ENCODE measurements at places on chromosomes 6 and 20. TPM values are rescaled to one million over a fixed set of nuclear protein-coding genes. Genes with fewer than 3 reads are reported as not detected.

Gene COL12A1
- total RNA-seq, result 42.9 TPM

Gene HUS1B
- total RNA-seq, result 3.8 TPM

Gene PTK6
- not detected for total RNA-seq

Gene TNXB
- 9.3 TPM for total RNA-seq

Gene ZSCAN23
- total RNA-seq, result 19.9 TPM

Gene C6orf58
- total RNA-seq, result not detected

Gene LPA
- total RNA-seq, result 4.4 TPM

Gene ULBP3
- 4.2 TPM for total RNA-seq

DNA sequence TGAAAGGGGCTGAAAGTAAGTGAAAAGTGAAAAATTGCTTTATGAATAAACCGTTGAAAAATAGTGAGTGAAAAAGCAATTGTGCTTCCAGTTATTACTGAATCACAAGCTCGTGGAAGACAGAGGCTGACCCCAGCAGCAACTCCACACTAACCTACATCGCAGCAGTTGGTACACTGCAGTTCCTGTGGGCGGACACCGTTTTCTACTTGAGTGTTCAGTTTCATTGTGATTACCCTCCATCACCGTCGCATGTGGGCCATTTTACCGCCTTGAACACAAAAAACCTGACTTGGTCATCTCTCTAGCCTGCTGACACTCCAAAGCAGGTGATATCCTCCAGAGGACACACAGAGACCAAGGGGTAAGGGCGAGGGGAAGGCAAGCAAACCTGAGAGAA lies 28.4 kb downstream of the PRDM1 start:
- DNase-seq, result no peak

DNA sequence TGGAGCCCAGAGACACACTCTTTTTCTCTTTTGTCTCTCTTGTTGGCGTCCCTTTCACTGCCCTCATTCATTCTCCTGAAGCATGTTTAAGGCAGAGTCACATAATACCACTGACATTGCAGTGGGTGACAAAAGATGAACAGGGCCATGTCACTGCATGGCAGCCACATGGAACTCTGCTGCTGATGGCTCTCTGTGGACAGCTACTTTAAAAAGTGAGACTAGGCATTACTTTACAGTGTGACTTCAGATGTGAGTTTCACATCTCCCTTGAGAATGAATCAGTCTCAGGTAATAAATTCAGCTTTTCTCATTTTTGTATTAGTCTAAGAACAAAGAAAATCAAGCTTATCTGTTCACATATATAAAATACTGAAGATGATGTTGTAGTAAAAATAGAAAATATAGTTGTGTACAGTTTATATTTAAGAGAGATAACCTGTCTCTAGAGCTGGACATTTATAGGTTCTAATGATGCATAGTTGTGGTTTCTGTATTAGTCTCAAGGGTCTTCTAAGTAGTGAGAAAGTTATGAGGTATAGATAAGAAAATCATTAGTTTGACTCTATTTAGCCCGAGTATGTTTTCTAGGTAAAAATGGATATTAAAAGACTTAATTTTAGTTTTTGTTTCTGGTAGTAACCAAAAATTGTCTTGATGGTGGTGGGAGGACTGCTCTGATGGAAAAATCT lies 6.1 kb downstream of the MRS2 start:
- DNase-seq, result no peak

GRCh38 chr20:878511-879307 lies 37.4 kb downstream of the ANGPT4 start:
- DNase-seq, result no peak

DNA sequence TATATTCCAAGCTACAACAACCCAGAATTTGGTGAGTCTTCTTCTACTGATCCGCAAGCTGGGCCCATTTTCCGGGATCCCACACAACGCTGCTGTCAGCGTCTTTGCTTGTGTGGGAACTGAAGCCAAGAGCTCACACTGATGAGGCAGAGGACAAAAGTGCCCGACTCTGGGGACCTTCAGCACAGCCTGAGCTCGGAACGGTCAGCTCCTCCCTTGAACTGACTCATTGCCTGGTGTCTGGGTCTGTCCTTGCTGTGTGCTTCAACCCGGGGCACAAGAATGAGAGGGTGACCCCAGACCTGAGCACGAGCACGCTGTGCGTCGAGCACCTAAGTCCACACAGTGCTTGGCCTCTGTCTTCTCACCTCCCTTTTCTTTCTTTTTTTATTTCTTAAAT lies 33.5 kb downstream of the DACT2 start:
- no peak for DNase-seq

DNA sequence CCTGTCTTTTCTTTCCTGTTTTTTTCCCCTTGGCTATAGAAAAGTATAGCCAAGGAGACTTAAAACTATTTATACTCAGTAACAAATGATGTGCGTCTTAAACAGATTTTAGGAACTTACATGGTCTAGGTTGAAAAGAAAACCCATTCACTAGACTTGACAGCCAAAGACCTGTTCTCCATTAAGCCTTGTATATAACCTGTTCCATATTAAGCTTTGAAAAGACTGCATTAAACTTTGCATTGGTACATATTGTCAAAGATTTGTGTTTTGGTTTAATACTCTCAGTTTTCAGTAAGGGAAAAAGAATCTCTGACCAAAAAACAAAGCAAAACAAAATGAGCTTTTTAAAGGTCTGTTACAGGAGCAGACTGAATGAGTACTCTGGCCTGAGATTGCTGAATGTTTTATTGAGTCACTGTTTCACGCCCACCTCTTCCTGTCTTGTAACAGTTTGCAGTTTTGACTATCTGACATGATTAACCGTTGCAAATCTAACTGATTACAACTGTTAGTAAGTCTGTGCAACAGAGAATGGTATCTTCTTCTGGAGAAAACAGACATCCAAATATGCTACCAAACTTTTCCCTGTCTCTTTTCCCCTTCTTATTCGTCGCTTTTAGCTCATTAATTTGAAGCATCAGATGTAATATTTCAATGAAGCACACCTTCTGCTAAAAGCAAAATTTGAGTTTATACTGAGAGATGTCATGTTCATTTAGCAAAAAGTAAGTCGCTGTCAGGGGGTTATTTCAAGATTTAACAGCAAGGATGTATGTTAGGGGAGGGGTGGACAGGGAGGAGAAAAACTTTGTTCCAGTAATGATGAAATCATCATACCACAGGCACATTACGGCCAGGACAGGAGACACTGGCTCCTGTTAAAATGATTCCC lies 59.1 kb upstream of the SUPT3H start:
- DNase-seq, result no peak

DNA sequence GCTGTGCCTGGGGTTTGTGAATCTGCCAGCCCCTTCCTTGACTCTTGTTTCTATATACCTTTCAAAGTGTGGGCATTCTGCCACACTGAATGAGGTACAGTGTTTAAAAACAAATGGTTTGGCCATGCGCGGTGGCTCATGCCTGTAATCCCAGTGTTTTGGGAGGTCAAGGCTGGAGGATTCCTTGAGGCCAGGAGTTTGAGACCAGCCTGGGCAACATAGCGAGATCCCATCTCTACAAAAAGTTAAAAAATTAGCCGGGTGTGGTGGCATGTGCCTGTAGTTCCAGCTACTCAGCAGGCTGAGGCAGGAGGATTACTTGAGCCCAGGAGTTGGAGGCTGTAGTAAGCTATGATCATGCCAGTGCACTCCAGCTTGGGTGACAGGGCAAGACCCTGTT lies 5.8 kb downstream of the FAM83D start:
- no peak for DNase-seq

- no peak for DNase-seq
Measured at GRCh38 chr6:166423781-166424180, 41.0 kb upstream of the MPC1 start.

DNA sequence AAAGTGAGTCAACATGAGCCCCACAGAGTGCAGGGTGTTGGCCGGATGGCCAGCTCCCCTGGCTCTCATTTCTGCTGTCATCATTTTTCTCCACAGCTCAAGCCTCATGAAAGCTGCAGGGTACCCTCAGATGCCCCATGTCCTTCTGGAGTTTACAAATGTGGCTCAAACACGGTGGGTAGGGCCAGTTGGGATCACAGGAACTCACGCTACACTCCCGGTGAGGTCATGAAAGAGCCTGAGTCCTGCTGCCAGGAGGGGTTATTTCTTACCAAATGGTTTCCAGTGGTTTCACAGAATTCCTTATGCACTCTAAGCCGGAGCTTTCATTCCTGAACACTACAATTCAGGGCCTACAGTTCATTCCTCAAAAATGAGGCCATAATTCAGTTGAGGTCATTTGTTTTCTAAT lies 78.7 kb downstream of the TMEM170B start:
- DNase-seq, result no peak

GRCh38 chr6:16130437-16130891 lies 1.6 kb downstream of the MYLIP start:
- no peak for DNase-seq

- DNase-seq, result no peak
Measured at GRCh38 chr6:93021235-93021915, 398.0 kb downstream of the EPHA7 start.

DNA sequence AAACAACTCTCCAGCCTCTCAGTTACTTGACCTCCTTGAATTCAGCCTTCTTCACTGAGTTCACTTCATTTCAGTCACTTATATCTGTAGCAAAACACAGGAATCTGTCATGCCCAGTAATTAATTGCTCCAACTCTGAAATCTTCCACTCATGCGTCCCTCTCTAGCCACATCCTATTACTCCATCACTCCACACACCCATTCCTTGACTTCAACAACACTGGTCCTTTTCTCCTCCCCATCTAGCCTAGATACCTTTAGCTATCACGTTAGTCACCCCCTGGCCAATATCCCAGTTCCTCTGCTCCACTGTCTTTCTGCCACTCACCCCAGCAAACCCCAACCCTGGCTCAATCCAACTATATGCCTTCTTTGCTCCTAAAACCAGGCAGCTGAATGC lies 7.7 kb downstream of the ZHX3 start:
- DNase-seq, result no peak

GRCh38 chr6:160967833-160968232 lies 23.7 kb upstream of the MAP3K4 start:
- DNase-seq, result no peak

GRCh38 chr6:43799551-43800297 lies 29.7 kb downstream of the VEGFA start:
- no peak for DNase-seq

DNA sequence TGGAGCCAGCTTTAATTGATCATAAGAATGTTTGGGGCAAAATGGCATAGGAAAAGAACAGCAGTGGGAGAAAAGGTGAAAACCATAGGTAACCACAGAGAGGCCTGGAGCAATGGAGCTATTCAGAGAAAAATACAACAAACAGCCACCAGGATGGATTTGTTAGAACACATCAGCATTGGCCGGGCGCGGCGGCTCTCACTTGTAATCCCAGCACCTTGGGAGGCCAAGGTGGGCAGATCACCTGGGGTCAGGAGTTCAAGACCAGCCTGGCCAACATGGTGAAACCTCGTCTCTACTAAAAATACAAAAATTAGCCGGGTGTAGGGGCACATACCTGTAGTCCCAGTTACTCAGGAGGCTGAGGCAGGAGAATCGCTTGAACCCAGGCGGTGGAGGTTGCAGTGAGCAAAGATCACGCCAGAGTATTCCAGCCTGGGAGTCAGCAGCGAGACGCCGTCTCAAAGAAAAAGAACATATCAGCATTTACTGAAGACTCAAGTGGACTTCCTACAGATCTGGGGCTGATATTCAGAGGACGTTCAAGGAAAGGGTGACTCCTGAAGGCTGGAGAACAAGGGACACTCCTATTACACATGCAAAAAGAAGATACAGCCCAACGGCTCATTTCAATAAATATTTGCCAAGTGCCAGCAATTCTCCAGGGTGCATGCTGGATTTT lies 20.2 kb downstream of the SNHG17 start:
- no peak for DNase-seq

DNA sequence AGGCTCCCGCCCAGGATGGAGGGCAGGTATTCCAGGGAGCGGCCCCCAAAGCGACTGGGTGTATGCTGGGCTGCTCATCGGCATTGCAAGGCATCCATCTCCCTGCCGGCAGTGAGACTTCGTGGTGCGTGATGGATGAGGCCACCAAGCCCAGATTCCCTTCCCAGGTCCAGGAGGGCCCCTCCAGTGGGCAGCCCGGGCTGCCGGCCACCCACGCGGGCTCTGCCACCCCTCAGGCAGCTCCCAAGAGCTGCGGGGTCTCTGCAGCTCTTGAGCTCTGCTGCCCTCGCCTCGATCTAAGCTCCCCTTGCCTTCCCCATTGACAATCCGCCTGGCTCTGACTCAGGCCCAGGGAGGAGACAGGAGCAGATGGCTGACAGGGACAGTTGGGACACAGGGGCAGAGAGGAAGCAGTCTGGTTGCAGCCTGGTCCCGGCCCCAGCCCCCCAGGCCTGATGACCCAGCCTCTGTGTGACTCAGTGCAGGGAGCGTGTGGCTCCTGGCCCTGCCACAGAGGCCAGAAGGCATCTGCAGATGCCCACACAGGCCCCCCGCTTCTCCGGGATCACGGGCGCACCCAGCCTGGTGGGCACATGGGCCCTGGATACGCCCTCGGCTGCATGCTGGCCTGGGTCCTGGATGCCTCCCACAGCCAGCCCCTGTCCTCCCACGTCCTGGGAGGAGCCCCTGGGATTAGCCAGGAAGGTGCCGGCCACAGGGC lies 33.0 kb downstream of the SLCO4A1 start:
- DNase-seq, result peak; percentile 45

GRCh38 chr6:68710916-68711315 lies 75.8 kb downstream of the ADGRB3 start:
- DNase-seq, result peak; percentile 29

- DNase-seq, result no peak
Measured at GRCh38 chr20:37114012-37114411, 18.2 kb upstream of the RBL1 start.

GRCh38 chr6:157405986-157406385 lies 25.0 kb downstream of the ZDHHC14 start:
- DNase-seq, result no peak

DNA sequence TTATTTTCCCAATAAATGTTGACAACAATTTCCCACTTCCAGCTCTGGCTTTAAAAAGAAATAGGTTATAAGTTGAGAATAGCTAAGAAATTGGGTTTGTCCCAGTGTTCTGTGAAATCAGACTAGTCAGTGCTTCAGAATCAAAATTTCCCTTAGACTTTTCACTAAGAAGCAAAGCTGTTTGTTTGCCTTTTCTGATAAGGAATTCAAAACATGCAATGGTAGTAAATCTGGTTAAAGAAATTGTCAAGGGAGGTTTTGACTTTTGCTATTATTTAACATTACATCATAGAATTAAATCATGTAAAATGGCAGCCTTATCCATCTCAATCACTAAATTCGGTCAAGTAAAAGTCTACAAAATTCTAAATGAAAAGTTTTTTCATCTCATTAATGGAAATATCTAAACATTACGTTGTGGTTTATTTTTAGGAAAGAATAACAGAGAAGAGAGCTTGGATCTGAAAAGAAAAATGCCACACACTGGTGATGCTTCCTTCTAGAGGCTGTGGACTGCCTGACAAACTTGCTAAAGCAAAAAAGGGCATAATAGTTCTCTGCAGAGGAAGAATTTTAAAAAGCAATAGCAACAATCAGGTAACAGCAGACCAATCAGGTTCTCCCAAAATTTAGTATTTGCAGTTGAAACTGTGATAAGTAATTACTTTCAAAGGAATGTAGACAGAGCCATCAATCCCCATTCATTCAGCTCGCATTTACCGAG lies 36.4 kb downstream of the PLAGL1 start:
- no peak for DNase-seq

GRCh38 chr6:116096979-116097816 lies 3.5 kb upstream of the NT5DC1 start:
- DNase-seq, result no peak

Data from cerebellum (tissue), 4 donors.